ENCODE measurements at places on chromosomes 11 and 22. TPM values are rescaled to one million over a fixed set of nuclear protein-coding genes. Genes with fewer than 3 reads are reported as not detected.

GAS2L1 gene
- total RNA-seq = 20.4 TPM

DNA sequence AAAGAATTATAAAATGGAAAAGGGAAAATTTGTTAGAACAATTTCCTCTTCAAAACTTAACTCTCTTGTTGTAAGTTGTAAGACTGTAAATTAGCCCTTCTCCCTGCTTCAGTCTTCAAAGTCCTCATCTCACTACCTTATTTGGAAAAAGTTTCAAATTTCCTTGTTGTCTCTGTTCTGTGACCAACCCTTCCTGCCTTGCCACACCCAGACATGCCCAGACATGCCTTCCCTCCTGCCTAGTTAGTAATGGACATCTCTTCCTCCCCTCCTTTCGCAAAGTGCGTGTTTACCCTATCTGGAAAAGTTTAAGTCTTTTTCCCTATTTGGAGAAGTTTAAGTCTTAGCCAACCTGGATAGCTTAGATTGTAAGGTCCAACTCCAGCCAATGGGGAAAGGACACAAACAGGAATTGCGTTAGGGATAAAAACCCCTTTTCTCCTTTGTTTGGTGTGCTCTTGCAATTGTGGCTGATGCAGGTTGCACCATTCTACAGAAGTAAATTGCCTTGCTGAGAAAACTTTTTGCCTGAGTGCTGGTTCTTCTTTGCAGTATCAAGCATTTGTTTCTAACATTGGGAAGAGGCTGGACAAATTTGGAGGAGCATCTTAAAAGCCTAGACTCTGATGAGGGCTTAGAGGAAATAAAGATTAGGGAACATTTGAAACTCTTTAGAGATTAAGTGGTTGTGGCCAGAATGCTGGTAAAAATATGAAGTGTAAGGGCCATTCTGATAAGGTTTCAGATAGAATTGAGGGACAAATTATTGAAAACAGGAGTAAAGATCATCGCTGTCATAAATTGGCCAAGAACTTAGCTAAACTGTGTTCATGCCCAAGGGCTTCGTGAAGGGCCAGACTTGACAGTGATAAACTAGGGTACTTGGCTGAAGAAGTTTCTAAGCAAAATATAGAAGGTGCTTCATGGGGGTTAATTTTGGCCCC is 15.4 kb downstream of the OR52K2 start:
- DNase-seq = peak; percentile 23

DNA sequence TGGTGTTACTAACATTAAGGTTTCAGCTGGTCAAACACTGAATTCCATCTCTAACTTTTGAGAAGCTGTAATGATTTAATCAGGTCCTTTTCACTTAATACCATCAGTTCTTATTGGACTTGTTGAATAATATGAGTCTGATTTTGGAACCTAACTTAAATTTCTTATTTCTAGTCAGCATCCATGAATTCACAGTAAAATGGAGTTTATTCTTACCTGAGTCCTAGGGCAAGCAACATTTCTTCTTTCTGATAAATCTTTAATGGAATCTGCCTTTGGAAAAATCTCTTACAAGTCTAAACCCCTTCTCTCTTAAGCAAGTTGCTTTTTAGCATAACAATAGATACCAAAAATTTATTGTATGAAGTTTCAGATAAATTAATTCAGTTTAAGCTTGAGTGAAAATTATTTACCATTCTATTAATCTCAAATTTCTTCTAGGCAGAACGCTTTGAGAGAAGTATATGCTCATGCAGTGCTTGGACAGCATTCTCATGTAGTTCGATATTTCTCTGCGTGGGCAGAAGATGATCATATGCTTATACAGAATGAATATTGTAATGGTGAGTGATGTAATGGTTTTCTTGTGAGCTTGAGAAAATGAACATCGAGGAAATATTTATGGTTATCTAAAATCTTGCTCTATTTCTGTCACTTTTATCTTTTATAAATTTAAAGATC is 3.4 kb downstream of the WEE1 start:
- DNase-seq = peak; percentile 52

DNA sequence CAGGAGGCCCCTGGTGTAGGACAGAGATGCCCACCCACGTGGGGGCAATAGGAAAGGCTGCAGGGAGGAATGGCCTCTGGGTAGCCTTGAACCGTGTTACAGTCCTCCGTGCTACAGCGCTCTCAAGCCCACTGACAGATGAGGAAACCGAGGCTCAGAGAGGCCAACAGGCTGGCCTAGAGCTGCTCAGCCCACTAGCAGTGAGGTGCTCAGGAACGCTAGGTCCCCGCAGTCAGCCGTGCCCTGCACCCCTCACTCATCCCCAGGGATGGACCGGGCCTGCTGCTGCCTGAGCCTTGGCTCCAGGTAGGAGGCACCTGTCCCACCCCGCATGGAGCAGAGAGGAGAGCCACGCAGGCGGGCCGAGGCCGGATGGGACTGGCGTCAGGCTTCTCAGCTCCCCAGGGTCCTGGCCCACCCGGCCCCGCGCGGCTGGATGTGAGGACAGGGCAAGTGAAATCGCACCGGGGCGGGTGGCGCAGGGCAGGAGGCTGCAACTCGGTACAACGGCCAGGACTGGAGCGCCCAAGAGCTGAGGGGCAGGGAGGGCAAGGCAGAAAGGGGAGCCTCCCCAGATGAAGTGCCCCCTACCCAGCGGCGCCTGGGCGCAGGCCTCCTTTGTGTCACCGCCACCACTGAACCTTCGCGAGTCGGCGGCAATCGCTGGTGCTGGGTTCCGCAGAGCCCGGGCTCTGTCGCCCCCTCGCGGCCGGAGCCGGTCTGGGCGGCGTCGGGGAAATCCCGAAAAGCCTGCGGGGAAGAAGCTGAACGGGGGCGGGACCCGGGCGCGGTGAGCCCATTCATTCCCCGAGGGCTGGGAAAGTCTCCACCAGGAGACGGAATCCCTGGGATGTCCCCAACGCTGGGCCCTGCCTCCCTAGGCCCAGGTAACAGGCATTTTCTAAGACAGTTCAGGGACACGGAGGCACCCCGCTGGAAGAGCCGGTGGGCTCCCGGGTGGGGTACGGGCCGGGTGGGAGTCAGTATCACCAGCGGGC is 8.4 kb upstream of the SLC2A11 start:
- DNase-seq = peak; percentile 73

- DNase-seq = peak; percentile 45
Observed at GRCh38 chr11:73729594-73730206, 31.2 kb downstream of the RAB6A start.

DNA sequence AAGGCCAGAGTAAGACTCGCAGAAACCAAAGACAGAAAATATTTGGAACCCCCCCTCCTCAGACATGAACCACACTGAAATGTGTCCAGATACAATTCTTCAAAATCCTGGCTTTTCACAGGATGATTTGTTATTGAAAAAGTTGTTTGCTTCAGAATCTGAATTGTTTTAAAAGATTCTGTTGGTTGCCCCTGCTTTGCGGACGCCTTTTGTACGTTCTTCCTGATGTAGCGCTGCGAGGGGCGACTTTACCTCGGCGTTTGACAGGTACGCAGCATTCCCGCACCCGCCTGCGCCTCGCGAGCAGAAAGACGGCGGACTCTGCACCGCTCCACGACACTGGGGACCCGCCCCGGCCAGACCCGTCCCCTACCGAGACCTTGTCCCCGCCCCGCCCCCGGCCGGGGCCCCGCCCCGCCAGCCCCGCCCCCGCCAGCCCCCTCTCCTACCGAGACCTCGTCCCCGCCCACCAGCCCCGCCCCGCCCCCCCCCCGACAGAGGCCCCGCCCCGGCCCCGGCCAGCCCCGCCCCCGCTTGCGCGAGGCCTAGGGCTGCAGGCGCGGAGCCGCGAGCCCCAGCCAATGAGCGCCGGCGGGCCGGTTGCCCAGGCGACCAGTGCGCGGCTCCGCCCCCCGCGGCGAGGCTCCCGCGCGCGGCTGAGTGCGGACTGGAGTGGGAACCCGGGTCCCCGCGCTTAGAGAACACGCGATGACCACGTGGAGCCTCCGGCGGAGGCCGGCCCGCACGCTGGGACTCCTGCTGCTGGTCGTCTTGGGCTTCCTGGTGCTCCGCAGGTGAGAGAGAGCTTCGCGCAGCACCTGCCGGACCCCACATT is at the start of gene GLB1L2:
GLB1L2 (plus strand) TSS at position 635 of the 835 bp plus-strand sequence; CDS start at position 709, 74 bp downstream.
- DNase-seq = no peak

GRCh38 chr11:74005721-74006517 is 3.0 kb downstream of the UCP3 start:
- no peak for DNase-seq

MEI1 gene
- not detected for total RNA-seq

GRCh38 chr11:105588001-105588400 is 21.9 kb upstream of the GRIA4 start:
- peak; percentile 12 for DNase-seq

DNA sequence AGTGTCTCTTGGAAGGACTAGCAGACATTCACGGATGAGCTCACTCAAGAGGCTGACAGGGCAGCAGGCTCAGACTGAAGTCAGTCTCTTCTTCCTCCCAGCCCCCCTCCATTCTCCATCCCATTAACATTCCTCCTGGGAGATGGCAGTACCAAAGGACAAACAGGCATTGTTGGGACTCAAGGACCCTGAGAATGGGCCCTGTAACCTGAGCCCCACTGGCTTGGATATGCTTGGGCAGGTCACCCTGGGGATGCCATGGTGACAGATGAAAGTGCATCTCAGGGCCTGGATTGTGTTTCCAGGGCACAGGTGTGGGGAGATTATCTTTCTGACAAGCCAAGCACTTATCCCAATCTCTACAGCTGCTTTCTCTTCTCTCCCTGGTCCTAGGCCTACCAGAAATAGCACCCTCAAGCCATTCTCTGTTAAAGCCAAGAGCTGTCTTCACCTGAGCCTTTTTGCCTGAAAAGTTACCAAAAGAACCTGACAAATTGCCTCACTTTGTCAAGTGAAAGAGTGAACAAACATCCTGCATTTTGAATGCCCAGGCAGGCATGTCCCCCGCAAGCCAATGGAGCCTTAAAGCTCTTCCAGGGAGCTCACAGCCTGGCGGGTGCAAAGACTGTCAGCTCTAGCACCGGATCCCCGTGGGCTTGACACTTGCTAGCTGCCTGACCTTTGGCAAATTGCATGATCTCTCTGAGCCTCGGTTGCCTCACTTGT is 366.0 kb upstream of the NARS2 start:
- DNase-seq = no peak

TSGA10IP gene
- total RNA-seq = not detected

CCDC73 gene
- total RNA-seq = not detected

DNA sequence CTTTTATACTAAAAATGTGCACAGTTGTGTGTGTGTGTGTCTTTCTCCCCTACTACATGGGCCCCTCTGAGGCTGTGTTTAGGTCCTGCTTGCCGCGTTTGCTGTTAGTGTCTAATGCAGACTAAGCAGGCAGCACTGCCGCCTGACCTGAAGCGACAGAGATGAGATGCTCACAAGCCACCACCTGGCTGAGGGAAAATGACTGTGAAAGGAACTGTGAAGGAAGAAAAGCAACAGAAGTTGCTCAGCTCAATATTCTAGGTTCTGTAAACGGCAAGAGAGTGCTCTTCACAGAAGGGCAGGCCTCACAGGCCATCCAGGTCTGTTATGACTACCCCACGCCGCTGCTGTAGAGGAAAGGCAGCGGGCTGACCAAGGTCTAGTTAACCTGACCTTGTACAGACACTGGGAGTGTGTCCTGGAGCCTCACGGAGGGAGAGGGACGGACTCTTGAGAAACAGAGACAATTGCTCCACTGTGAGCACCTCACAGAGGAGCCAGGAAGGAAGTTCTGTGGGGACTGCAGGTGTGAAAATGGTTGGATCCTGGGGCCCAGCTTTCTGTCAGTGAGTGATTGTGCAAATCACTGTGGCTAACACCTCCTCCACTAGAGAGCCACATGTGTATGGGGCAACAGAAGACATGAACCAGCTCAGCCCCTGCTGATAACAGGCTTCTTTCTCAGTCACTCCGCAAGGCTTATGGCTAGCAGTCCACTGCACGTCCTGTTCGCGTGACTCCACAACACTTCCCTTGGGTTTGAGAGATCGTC is 31.3 kb upstream of the YPEL1 start:
- DNase-seq = no peak

DNA sequence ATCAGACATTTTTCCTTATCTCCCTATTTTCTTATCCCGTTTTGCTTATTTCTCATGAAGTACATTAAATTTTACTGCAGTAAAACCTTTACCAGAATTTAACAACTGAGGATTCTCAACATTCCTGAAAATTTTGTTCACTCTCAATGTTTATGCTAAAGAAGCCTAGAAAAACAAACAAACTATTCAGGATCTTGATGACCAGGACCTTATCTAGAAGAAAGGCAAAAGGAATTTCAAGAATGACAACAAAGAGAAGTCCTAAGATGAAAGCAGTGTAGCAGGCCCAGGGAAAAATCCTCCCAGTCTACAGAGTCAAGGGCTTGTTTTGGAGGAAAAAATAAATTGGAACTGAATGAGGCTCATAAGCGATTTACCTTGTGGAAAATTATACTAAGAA is 283.3 kb upstream of the ARHGAP42 start:
- no peak for DNase-seq

DNA sequence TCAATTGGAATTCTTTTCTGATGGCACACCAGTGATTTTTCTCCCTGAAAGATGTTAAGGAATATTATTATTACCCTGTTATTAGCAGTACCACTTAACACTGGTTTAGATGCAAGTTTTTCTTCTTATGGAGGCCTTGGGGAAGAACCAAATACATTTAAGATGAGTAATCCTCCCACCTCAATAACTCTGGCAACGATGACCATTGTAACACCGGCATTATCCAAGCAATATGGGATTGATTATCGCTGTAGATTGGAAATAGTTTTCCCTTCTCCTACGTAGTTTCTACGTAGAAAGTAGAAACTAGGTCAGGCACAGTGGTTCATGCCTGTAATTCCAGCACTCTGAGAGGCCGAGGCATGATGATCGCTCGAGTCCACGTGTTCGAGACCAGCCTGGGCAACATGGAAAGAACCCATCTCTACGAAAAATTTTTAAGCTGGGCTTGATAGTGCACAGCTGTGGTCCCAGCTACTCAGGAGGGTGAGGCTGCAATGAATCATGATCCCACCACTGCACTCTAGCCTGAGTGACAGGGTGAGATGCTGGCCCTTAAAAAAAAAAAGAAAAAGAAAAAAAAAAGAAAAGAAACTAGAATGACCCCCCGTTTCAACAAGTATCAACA is 45.5 kb downstream of the PACSIN2 start:
- no peak for DNase-seq

DNA sequence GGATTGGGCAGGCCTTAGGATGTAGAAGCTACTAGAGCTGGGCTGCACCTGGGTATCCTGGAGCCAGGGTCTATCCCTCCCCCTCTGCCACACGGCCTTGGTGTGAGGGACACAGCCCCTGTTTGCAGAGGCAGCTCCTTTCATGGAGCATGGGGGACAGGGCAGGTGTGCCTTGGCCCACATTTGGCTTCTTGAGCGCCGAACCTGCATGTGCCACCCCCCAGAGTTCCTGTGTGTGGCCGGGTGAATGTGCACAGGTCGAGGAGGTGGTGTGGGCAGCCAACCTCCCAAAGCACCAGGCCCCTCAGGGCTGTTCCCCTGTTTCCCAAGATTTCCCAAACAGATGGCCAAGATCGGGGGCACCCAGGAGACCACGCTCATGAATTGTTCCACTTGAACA is 7.9 kb upstream of the KCNQ1OT1 start:
- DNase-seq = no peak

SLC5A4 gene
- total RNA-seq = not detected

DNA sequence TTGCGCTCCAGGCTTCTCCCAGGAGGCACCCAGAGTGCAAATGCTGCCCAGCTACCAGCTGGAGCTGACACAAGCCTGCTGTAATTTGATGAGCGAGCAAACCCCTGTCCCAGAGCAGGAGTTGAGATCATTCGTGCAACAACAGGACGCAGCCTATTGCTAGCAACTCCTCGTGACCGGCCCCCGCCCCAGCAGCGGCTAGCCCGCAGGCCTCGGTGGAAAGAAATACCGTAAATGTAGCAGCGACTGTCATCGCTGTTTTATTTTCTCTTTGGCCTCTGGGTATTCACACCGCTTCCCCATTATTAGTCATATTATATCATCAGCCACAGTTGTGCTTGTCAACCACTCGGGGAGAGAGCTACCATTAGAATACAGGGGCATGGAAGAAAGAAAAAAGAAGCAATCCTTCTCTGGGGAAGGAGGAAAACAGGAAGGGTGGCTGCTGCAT is 59.2 kb upstream of the ATXN10 start:
- DNase-seq = peak; percentile 99

All from myocyte (in vitro differentiated cells).